ENCODE measurements at places on chromosomes 6 and 20.
A peak's percentile ranks its signal among the peaks of the same experiment; 100 is the strongest.

- no peak for DNase-seq
Observed at GRCh38 chr20:35801865-35802264, 30.1 kb downstream of the PHF20 start.

- no peak for DNase-seq
Observed at GRCh38 chr6:163813979-163814493, 399.5 kb downstream of the QKI start.

DNA sequence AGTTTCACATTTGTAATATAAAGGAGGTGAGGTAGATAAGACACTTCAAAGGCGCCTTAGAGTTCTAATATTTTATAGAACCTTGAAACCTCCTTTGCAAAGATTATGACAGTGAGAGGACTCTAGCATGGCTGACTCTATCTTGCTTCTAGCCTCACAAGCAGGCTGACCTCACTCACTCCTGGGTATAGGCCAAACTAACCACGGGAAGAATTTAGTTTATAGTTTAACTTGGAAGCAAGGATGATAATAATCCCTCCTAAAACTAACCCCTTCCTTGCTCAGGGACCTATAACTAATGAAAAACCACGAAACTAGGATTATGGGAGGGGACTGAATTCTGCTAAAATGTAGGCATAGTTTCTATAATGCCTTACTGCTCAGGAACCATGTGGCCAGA is 84.3 kb downstream of the FILIP1 start:
- no peak for DNase-seq

DNA sequence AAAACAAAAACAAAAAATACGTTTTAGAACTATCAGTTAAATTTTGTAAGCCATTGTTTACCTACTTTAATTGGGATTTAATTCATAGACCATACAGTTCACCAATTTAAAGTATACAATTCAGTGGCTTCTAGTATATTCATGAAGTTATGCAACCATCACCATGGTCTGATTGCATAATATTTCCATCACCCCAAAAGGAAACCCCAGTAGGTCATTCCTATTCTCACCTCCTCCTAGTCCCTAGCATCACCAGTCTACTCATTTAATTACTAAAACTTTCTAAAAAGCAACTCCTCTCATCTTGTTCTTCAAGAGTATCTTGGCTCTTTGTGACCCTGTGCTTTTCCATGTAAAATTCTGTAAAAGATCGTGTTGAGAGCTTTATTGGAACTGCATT is 60.2 kb downstream of the ASXL1 start:
- DNase-seq, result no peak

- no peak for DNase-seq
Observed at GRCh38 chr6:10310330-10310653, 104.6 kb downstream of the TFAP2A start.

DNA sequence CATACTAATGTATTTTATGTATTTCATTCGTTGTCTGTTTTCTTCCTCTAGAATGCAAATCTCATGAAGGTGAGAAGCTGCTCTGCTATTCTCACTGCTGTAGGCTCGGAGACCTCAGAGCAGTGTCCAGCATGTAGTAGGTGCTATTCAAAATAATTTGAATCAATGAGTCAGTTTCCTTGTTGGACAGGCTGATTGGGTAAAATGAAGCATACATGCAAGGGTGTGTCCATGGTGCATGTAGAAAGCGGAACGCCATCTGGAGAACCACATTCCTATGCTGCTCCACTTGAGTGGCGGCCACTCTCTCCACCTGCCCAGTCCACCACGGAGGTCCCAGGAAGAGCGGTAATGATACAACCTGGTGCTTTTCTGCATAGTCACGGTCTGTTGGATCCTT is 412.1 kb downstream of the QKI start:
- DNase-seq, result no peak

- peak; percentile 63 for DNase-seq
Observed at GRCh38 chr20:50144362-50144761, 9.2 kb downstream of the PEDS1 start.

GRCh38 chr6:111550953-111551352 is 54.7 kb downstream of the TRAF3IP2 start:
- no peak for DNase-seq

DNA sequence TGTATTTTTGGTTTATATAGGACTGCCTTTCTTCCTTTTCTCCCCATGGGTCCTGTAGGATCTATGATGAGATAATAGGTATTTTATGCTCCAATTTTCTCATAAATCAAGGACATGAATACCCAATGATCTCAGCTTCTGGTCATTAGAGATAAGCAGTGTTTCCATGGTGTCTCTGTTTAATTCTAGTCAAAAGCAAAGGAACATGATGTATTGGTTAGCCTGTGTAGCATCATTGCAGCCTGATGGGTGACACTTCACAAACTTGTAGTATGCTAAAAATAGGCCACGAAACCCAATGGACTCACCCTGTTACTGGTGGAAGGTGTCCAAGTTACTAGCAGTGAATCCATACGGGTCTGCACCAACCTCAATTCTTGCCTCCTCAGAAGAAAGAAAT is 116.2 kb upstream of the SNX9 start:
- no peak for DNase-seq

- DNase-seq, result no peak
Observed at GRCh38 chr20:31580706-31581105, 24.4 kb upstream of the ID1 start.

DNA sequence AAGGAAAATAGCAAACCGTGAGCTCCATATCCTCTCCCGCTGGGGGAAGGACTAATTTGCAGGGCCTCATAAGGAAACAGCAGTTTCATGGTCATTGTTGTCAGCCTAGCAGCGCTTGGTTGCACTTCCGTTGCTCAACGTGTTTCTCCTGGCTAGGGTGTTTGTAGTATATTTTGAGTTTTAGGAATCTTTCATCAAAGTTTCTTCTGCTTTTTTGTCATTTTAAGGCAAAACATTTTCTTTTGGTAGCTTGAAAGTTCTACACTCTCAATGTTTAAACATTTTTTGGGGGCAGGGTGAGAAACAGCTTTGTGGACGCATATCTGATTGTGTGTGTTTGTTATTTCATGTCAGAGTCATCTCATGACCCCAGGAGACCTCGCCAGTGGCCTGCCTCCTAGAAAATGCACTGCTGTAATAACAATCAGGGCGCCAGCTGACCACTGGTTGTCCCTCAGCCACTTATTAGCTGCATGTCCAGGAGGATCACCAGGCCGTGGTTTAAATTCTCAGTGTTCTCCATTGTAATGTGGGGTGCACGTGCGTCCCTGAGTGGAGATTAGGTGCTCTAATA is 20.6 kb downstream of the JARID2 start:
- DNase-seq, result no peak

- DNase-seq, result no peak
Observed at GRCh38 chr6:137254966-137255365, 35.8 kb upstream of the IFNGR1 start.

- no peak for DNase-seq
Observed at GRCh38 chr6:1313767-1314503, 2.0 kb downstream of the FOXQ1 start.

GRCh38 chr20:25987073-25987927 is 290.6 kb upstream of the ZNF337 start:
- peak; percentile 33 for DNase-seq

DNA sequence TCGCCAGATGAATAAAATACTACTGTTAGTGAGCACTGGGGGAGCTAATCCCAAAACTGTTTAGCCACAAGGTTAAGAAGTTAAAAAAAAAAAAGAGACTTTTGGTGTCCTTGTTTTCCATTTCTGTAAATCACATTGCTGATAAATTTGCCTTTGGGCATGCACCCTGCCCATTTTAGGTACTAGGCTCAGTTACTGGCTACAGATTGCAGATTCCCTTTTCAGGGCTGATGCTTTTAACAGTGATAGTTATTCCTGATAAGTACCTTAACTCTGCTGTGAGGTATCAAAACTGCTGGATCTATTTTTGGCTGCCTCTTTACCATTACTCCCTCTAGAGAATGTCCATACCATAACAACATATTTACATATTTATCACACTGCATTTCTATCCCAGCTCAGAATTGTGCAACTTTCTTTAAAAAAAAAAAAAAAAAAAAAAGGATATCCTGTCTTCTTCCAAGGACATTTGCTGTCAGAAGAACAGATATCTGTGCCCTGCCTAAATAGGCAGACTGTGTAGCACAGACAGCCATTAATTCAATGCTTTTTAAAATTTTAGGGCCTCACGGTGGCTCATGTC is 94.5 kb downstream of the SSR1 start:
- DNase-seq, result no peak

DNA sequence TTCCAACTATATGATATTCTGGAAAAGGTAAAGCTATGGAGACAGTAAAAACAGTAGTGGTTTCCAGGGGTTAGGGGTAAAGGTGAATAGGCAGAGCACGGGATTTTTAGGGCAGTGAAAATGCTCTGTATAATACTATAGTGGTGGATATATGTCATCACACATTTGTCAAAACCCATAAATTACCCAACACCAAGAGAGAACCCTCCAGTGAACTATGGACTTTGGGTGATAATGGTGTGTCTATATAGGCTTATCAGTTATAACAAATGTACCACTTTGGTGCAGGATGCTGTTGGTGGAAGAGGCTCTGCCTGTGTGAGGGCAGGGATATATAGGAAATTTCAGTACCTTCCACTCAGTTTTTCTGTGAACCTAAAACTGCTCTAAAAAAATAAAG is 149.9 kb downstream of the GPX5 start:
- DNase-seq, result no peak

GRCh38 chr6:1620504-1621069 is 10.9 kb downstream of the FOXC1 start:
- no peak for DNase-seq

DNA sequence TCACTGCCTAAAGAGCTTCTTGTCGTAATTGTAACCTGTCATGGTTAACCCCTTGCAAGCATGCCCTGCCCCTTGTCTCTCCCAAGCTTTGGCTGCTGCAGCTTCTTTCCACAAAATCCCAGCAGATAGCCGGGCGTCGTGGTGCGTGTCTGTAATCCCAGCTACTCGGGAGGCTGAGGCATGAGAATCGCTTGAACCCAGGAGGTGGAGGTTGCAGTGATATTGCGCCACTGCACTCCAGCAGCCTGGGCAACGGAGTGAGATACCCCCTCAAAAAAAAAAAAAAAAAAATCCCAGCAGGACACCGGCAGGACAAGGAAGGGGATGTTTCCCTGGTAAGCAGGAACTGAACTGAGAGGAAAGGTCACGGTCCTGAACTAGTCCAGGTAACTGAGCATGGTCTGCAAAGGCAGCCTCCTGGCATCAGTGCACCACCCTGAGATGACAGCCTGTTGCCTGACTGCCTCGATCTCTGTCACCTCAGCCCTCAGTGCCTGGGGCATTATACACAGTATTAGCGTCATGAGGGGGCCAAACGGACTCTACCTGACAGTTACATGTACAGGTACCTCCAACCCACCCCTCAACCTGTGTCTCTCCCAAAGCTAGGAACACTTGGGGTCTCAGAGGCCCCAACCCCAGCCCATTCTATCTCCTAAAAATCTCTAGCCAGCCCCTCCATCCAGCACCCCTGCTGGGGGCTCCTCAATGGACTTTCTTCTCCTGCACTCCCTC is 1.8 kb downstream of the LZTS3 start:
- no peak for DNase-seq

- DNase-seq, result peak; percentile 66
Observed at GRCh38 chr20:63653041-63653973, at the start of gene STMN3. STMN3 (minus strand) TSS chr20:63653424; CDS start chr20:63653345, 79 bp downstream.

- DNase-seq, result no peak
Observed at GRCh38 chr6:14135893-14136539, 18.4 kb downstream of the CD83 start.

- DNase-seq, result no peak
Observed at GRCh38 chr6:11604215-11604614, 66.7 kb downstream of the TMEM170B start.

DNA sequence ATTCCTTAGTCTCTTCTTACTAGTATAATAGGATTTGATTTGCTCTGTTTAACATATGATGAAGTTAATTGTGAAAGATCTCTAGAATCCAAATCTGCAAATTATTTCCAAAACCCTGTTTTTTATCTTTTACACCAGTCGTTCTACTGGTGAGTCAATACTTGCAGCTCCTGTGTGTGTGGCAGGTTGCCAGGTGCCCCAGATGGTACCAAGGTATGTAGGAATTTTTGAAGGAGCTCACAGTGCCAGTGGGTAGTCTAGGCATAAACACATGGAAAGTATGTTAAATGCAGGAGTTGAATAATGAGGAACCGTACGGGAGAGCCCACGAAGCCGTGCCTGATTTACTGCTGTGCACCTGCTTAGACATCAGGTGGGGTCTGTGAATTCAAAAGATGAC is 192.2 kb downstream of the FARS2 start:
- DNase-seq, result no peak

DNA sequence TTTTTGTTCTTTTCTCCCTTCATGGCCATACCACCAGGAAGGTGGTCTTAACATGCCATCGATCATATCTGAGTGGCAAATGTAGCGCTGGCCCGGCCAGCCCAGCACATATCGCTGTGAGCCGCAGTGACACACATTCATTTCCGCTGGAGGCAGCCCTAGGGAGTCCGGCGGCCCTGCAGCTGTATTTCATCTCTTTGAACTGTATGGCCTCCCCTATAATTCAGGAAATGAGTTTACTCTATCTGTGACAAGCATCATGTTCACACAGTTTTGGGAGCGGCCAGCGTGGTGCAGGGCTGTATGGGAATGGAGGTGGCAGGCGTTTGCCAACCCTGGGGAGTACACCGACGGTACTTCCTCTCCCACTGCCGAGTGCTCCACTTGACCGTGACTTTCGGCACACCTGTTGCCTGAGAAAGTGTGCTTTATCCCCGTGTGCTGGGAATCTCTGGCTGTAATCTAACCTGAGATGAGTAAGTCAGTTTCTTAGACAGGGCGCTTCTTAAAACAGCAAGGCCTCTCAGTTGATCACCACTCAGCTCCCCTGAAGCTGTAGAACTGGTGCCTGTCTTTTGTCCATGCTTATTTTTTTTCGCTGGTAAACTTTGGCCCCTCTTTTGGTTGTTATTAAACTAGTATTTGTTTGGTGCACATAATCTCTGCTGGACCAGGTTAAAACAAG is 257.1 kb upstream of the TAB2 start:
- DNase-seq, result peak; percentile 60

- no peak for DNase-seq
Observed at GRCh38 chr6:42907336-42907735, 8.5 kb upstream of the PTCRA start.

DNA sequence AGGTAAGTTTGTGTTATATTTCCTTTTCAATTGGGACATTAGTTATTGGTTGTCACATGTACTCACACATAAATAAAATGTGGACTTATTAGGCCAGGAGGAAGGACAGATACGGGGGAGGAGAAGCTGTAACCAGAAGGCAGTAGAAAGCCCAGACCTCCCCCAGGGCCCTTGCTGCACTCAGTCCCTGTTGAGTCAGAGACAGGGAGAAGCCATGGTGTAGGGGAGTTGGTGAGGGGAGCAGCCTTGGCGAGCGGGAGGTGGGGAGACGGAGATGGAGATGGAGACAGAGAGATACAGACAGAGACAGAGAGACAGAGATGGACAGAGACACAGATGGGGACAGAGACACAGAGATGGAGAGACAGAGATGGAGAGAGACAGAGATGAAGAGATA is 263.2 kb downstream of the DLL1 start:
- DNase-seq, result no peak

GRCh38 chr6:119109654-119110325 is 31.3 kb upstream of the FAM184A start:
- DNase-seq, result no peak
